NCI-H2107 (cell line): ENCODE measurements at places on chromosomes 5 and 9.

DNA sequence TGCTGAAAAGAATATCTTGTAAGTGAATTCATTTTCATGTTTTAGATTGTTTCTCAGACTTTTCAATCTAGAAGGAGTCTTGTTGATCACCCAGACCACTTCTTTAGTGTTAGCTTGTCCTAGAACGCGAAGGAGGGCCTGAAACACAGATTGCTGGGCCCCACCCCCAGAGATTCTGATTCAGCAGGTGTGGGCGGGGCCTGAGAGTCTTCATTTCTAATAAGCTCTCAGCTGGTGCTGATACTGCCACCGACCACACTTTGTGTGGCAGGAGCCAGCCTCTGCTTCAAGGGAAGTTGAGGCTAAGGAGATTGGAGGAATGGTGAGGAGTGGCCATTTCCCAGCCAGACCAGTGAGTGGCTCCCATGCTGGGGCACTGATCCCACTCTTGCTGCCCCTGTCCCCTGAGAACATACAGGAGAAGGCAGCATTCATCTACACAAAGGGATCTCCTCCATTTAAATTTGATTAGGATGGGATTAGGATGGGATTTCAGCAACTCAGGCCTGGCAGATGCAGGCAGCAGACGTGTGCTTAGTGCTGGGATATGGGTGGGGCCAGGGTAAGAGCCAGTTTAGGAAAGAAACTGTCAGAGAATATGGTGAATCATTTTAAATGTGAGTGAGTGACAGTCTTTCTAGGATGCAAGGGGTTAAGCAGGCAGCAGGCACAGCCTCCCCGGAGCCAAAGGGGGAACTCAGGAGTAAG is 35.9 kb downstream of the ZNF618 start:
- DNase-seq, result no peak

- DNase-seq, result no peak
Measured at GRCh38 chr5:143004361-143005145, 234.4 kb downstream of the ARHGAP26 start.

DNA sequence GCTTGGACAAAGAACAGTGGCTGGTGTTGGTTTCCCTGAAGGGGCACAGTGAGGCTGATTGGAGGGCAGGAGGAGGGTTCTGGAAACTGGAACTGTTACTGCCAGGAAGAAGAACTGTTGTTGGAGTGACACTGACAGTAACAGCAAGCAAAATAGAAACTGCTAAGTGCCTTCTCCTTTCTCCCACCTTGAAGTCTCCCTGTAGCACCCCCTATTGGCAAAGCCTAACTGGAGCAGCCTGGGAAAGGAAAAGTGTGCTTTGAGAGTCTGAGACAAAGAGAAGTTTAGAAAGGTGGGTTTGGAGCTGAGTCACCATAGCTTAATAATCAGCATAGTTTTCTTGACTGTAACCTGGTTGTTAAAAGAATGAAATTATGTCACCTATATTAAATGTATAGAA is 2.5 kb upstream of the TMEM174 start:
- DNase-seq, result no peak

- DNase-seq, result no peak
Measured at GRCh38 chr9:101590901-101591300, 3.9 kb downstream of the PPP3R2 start.

DNA sequence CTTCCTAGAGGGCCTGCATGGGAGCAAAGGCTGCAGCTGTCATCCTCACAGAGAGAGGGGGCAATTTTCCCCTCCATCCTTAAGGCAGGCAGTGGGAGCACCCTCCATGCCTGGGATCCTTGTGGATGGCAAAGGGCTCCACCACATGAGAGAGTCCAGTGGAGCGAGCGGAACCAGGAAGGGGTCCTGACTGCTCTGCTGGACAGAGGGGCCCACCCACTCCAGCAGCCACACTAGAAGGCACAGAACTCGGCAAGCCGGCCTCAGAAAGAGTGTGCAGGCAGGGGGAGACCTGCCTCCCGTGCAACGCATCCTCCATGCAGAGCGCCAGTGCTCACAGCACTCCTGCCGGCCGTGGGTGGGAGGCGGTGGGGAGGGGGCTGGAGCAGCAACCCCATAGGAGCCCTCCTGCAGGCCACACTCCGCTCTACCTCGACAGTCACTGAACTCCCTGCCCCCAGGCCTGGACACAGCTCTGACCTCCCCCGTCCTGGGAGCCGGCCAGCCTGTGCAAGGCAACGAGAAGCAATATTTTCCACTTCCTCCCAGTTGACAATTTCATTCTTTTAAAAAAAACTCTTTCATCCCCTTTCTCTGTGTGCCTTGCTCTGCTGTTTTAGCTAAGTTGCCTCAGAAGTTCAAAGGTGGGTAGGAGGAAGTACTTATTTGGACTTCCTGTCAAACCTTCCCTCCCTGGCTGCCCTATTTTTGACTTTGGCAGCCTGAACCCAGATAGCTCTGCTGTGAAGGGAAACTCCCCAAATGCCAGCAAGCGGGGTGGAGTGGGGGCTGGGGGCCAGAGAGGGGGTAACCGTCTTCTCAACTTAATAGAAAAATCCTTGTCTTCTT is 5.3 kb upstream of the LCP2 start:
- no peak for DNase-seq

DNA sequence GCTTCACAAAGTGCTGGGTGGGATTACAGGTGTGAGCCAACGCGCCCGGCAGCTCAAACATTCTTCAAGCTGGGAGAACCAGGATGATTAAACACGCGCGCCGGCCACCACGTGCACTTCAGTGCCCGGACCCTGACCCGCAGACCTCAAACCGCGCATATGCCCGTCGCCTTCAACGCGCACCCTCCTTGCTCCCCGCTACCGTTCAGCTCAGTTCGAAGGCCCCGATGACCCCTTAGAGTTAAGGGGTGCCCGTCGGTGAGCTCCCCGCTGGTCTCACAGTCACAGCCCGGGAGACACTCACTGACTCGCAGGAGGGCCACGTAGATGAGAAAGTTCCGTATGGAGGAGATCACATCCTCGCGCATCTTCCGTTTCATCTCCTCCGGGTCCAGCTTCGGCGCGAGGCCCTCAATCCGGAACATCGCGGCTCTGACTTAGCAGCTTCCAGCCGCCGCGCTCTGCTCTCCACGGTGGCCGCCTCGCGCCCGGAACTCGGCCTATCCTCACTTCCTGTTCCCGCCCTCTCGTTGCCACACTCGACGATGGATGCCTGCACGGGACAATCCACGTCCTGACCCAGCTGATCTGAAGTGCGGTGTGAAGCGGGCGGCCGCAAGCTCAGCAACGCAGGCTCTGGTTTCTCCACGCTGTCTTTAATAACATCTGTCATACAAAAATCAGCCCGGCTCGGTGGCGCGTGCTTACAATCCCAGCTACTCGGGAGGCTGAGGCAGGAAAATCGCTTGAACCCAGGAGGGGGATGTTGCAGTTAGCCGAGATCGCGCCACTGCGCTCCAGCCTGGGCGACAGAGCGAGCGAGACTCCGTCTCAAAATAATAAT is at the start of gene TOMM5:
TOMM5 (minus strand) TSS at position 490 of the 844 bp plus-strand sequence; CDS start at position 425, 65 bp downstream.
- peak; percentile 78 for DNase-seq
